CD14-positive monocyte (primary cell): ENCODE measurements at places on chromosomes 1 and 21.

DNA sequence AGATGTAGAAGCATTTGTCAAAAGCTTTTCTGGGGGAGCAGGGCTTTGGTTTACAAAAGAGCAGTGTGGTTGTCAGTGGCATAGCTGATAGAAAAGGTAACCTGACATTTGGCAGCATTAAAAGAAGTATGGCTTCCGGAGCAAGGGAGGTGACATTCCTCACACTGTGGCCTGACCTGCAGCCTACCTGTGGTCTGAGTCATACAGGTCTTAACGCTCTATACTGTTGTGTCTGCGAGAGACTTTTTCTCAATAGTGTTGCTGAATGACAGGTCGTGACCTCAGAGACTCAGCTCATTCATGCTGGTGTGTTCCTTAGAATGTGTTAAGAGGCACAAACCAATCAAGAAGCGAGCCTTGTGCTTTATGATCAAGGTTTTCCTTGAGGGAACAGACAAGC lies 19.3 kb downstream of the PHGDH start:
- no peak for DNase-seq

DNA sequence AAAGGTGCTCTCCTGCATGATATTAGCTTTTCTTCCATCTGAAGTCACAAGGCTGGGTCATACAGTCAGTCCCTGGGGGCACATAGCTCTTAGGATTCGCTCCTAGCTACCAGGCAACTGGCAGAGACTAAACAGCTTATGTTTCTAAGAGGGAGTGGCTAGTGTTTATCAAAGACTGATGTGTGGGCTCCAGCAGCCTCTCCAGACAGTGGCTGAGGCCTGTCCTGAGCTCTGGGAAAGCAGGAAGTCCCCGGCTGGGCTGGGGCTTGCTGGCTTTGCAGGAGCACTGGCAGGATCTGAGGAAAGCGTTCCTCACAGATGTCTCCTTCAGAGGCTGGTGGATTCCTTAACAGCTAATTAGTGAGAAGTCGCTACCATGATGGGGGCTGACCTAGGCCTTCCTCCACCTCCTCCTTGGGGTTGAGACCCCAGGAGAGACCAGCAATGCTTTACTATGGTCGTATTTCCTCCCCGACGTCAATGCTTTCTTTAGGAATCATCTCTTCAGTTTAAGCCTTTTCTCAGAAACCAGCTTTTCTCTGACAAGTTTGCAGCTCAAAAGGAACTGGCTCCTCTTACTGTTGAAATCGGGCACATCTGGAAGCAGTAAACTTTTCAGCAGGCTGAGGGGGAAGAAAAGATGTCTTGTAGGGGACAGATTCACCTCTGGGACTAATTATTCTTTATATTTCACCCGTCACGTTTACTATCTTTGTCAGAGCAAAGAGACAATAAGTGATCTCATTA lies 33.5 kb upstream of the HHAT start:
- DNase-seq, result no peak

- no peak for DNase-seq
Observed at GRCh38 chr1:226934483-226935237, 5.4 kb upstream of the COQ8A start.

- no peak for DNase-seq
Observed at GRCh38 chr21:16040601-16041000, 310.8 kb downstream of the USP25 start.

DNA sequence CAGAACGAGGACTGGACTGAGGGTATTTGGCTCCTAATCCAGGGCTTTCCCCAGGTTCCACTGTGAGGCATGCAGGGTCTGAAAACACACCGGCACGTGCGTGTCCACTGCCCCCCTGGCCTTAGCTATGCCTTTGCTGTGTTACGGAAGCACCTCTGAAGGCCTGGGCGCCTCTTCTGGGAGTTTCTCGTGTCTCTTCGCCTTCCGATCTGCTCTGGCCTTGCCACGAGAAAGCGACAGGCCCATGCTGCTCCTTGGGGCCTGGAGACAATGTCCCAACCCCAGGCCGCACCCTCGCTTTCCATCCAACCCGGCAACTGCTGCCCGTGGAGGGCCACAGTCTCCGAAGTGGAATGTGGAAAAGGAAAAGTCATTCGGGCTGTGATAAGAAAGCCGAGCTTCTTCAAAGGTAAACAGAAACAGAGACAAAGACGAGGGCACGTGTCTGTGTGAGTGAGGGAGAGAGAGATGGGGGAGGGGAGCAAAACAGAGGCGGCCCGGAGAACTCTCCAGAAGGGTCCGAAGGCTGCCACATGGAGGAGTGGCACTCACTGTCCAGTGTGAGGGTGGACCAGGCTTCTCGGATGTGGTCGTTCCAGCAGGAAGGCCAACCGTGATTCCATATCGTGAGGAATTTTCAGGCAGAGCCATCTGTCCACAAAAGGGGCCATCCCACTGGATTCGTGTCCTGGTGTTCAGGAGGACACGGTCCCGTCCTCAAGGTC lies 3.4 kb upstream of the UMODL1 start:
- DNase-seq, result no peak

DNA sequence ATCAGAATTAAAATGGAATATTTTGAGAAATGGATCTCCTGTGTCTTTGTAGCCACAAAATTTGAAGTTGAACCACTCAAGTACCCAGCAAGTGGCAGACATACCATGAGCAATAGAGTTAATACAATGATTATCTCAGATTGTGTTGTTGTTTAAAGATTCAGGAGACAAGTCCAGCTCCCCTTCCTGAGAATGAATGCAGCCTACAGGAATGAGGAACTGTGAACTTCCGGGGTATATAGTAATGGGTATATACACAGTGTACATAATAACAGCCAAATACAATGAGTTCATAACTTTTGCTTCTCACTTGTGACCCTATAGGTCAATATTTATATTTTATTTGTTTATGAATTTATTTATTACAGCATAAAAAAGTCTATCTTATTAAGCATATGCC lies 445.0 kb downstream of the SETD4 start:
- DNase-seq, result peak; percentile 11

DNA sequence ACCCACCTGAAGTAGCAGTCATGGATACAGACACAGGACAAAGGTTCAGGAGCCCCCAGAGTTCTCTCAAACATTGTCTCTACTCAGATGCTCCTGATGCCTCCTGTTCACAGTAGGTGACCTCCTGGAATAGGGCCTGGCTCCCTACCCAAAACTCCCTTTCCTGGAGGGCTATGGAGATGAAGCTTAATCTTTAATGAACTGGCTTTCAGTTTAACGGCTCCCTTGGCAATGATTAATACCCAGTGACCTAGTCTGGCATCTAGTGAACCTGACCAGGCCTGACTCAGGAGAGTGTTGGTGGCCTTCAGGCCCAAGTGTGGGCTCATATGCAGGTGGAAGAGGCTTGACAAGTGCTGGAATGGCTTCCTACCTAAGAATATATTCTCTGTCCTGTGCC lies 65.2 kb upstream of the TRABD2B start:
- no peak for DNase-seq

- no peak for DNase-seq
Observed at GRCh38 chr1:167440776-167441175, 77.6 kb downstream of the CD247 start.

GRCh38 chr21:46064870-46065214 lies 33.1 kb upstream of the COL6A2 start:
- DNase-seq, result no peak

GRCh38 chr1:236948381-236948780 lies 55.9 kb downstream of the MT1HL1 start:
- DNase-seq, result no peak

DNA sequence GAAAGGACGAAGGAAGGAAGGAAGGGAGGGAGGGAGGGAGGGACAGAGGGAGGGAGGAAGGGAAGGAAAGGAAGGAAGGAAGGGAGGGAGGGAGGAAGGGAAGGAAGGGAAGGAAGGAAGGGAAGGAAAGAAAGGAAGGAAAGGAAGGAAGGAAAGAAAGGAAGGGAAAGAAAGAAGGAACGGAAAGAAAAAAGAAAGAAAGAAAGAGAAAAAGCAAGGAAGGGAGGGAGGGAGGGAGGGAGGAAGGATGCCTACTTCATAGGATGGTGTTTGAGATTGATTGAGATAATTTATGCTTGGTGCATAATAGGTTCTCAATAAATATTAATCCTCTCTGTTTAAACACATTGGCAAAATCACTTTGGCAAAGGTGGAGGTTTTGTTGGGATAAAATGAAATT lies 61.2 kb downstream of the WDR64 start:
- DNase-seq, result no peak

DNA sequence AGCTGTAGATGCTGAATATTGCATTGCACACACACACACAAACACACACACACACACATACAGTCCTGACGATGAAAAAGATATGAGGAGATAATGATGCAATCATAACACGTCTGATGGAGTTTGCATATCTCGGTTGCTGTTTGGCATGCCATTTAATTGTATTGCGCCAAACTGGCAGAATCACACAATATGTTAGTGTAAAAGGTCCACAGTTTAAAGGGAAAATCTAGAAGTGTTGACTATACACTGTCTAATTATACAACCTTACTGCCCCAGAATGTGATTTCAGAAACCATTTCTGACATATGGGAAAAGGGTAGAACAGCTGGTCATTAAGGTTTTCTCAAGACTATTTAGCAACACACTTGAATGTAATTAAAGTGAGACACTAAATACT lies 123.7 kb upstream of the PROX1 start:
- DNase-seq, result no peak

DNA sequence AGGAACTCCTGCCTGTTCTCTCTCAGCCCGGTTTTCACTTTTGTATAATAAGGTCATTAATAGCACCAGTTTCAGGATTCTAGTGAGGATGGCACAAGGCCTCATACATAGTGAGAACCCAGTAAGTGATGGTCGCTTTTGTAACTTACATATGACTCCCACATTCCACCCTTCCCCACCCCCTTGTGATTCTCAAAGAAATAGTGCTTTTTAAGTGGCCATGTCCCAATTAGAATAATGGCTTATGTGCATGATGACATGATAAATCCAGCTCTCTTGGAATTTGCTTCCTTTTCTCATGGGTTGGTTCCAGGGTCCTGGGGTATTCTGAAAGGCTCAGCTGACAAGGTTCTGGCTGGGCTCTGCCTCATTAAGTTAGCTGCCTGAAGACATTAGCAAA lies 189.9 kb downstream of the URB2 start:
- no peak for DNase-seq

DNA sequence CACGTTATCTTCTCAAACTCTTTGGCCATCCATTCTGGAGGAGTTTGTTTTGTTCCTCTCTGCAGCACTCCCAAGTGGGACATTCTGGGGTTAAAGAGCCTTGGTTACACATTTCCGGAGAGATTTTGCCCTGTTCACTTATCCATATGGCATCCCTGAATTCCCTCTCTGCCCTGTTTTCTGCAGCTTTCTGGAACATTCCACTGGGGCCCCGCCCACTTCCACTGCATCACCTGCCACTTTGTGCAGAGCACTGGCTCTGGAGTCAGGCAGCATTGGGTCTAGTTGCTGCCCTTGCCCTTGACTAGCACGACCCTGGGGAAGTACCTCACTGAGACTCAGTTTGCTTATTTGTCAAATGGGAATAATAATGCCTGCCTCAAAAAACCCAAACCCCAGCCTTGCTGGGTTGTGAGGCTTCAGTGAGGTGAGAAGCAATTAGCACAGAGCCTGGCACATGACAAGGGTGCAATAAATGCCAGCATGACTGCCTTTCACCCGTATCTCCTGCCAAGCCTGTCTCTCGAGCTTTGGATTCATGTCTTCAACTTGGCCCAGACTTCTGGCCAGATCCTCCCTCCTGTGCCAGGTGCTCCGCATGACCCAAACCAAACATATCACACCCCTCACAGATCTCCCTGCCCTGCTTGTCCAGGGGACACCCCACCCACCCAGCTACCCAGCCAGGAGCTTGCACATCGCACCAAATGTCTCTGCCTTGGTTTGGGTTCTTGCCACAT lies 38.3 kb downstream of the IL6R start:
- no peak for DNase-seq

GRCh38 chr1:2602866-2603520 lies 16.4 kb downstream of the PRXL2B start:
- DNase-seq, result no peak

GRCh38 chr1:23809751-23810171 lies 9.2 kb upstream of the GALE start:
- DNase-seq, result peak; percentile 86

GRCh38 chr1:80994934-80995333 lies 805.8 kb upstream of the ADGRL2 start:
- no peak for DNase-seq

GRCh38 chr1:169070547-169070946 lies 35.9 kb upstream of the ATP1B1 start:
- DNase-seq, result no peak

GRCh38 chr1:27968692-27969091 lies 8.9 kb downstream of the XKR8 start:
- peak; percentile 27 for DNase-seq

GRCh38 chr1:199313444-199313843 lies 674.6 kb downstream of the PTPRC start:
- DNase-seq, result no peak

DNA sequence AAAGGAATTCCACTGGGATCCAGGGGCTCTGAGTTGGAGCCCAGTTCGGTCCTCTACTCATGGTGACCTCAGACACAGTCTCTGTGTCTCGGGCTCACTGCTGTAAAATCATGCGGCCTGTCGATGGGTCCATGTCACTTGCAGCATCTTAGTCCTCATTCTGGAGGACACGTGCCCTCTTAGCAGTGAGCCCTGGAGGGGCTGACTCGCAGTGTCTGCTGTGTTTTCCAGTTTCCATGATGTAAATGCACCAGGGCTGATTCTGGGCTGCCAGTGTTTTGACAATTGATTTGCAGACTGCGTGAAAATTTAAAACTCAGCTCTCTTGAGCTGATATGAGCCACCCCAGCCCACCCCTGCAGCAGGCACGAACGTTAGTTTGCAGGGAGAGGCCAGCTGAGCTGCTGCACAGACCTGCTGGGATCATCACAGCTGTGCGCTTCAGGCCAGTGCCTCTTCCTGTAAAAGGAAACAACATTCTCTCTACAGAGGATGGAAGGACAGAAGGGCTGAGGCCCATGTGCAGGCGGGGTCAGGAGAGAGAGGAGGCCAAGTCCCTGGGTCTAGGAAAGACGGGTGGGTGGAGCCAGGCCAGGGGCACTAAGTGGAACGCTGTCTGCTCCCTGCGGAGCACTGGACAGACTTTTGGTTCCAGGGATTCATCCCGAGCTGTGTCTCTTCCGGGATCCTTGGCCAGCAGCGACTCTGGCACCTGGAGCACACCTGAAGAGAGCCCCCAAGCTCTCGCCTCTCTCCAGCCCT lies 42.6 kb downstream of the RSPH1 start:
- DNase-seq, result no peak

- DNase-seq, result no peak
Observed at GRCh38 chr1:63621075-63621474, 27.9 kb downstream of the PGM1 start.
